ENCODE measurements at places on chromosomes 11 and 22.

GRCh38 chr22:20584872-20585638 lies 77.6 kb downstream of the MED15 start:
- no peak for DNase-seq

DNA sequence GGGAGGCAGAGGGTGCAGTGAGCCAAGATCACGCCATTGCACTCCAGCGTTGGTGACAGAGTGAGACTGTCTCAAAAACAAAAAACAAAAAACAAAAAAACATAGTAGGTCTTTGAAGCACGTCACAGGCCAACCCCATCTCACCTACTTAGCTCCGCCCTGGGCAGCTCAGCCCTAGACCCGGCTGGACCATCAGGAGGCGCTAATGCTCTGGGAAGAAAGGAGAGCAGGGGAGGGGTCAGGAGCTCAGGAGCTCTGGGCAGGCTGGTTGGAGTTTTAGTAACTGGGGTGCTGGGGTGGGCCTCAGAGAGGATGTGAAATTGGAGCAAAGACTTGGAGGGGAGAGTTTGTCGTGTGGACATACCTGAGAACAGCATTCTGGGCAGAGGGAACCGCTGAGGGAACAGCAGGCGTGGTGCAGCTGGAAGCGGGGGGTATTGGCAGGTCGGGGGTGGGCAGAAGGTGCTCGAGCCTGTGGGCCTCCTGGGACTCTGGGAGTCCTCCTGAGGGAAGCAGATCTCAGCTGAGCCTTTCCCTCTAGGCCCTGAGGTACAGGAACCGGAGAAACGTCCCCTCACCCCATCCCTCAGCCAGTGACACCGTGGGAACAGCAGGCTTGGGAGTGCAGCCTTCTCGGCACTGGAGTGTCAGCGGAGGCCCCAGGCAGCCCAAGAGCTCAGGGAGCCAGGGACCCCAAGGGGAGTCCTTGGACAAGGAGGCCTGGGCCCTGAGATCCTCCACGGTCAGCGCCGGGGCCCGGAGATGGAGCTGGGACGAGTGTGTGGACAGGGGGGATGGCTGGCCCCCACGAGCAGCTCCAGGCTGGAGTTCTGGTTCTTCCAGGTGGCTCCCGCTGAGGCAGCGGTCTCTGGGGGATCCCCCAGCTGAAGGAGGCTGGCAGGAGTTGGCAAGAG lies 2.2 kb upstream of the RPS6KA4 start:
- DNase-seq: peak; percentile 70

- DNase-seq: no peak
Observed at GRCh38 chr11:68865241-68865640, 23.5 kb upstream of the CPT1A start.

DNA sequence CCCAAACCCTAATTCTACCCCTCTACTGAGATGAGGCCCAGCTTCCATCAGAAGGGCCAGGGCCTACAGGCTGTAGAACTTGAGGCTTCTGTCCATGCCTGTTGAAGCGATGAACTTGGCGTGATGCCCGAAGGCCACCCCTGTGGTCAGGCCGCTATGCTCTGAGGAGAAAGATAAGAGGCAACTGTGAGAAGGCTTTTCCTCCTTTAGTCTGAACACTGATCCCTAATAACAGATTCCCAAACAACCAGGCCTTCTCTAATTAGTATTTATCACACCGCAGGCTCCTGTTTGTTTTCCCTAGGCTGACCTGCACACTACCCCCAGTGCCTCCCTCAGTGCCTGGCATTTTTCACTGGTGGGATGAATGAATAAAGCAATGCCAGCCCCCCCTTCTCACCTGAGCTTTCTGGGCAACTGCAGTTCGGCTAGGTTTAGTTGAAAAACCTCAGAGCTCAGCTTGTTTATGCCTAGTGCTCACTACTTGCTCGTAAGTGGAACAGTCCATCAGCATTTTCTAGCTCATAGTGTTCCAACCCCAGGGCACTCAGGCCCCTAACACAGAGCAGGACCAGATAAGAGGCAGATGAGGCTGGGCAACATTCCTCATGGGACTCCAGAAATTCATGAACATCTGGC lies 15.2 kb downstream of the PRPF19 start:
- DNase-seq: no peak

DNA sequence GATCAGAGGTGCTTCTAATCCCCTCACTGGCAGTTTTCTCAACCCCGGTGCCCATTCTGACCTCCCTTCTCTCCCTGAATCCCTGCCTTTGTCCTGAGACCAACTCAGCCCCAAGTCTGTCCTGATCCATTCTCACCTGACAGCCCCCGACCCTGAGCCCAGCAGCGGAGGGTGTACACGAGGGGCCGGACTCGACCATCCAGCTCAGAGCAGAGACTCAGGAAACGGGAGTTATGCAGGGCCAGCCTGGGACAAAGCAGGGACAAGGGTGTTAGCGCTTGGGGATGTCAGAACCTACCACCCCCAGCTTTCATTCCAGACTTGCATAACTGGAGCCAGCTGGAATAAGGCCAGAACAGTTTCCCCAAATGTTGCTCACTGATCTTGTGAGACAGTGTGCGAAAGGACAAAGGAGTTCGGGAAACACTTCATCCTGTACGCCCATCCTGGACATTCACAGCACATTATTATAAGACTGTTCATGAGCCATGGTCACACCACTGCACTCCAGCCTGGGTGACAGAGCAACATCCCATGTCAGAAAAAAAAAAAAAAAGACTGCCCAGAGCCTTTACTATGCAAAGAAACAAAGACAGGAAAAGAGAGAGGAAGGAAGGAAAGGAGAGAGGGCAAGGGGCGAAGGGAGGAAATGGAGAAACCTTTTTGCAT lies 3.5 kb upstream of the EEF1G start:
- DNase-seq: no peak

Measured in stimulated activated CD8-positive, alpha-beta memory T cell treated with anti-CD3 and anti-CD28 coated beads, Interleukin-4, amount 100 ng/mL, for 48 hours (primary cell).